ENCODE measurements at places on chromosomes 13 and 19.

DNA sequence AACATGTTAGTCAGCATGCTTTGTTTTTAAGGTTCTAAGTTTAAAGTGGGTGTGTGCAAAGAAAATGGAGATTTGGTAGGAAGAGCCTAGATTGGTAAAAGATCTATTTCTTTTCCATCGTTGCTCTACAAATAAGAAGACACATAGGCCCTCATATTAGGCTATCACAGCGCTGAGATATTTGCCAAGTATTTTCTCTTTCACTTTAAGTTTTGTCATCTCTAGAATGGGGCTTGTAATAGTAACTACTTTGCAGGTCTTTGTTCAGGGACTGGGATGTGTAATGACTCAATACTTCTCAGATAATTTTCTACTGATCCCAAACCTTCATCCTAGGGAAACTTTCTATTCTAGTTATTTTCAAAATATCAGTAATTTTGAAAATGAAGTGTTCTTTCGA is 917.7 kb upstream of the SLC10A2 start:
- no peak for DNase-seq

- DNase-seq: no peak
Observed at GRCh38 chr19:40778706-40779284, 748 bp downstream of the RAB4B start.

GRCh38 chr13:59890054-59890453 is 273.7 kb downstream of the DIAPH3 start:
- DNase-seq: no peak

GRCh38 chr19:30646806-30647205 is 274.6 kb downstream of the ZNF536 start:
- no peak for DNase-seq

DNA sequence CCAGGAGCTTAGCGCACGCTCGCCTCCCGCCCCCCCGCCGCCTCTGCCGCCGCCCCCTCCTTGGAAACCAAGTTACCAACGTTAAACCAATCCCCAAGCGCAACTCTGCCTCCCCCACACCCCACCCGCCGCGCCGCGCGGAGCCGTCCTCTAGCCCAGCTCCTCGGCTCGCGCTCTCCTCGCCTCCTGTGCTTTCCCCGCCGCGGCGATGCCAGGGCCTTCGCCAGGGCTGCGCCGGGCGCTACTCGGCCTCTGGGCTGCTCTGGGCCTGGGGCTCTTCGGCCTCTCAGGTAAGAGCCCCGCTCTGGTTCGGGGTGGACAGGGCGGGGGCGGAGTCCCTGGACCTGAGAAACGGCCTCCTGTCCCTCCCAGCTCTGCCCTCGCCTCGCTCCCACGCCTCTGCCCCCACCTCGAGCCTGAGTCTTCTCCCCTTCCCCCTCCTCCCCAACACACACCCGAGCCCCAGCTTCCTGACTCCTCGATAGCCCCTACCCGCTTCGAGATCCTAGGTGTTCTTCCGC is at the start of gene ICAM5:
ICAM5 (plus strand) TSS at position 117 of the 521 bp plus-strand sequence; CDS start at position 209, 92 bp downstream.
- peak; percentile 41 for DNase-seq

GRCh38 chr19:11096210-11096841 is 7.1 kb downstream of the LDLR start:
- peak; percentile 53 for DNase-seq

GRCh38 chr19:42295831-42296525 is 6.0 kb upstream of the PRR19 start:
- DNase-seq: peak; percentile 90

DNA sequence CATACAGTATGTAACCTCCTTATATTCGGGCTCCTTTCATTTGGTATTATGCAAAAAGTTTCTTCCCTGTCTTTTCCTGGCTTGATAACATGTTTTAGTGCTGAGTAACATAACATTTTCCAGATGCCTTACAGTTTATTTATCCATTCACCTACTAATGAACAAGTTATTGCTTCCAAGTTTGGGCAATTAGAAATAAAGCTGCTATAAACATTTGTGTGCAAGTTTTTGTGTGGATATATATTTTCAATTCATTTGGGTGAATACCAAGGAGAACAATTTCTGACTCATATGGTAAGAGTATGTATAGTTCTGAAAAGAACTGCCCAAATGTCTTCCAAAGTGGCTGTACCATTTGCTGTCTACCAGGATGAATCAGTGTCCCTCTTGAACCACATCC is 360.9 kb downstream of the PCDH17 start:
- DNase-seq: no peak

GRCh38 chr13:99308471-99309087 is 1.4 kb upstream of the GPR183 start:
- DNase-seq: no peak

DNA sequence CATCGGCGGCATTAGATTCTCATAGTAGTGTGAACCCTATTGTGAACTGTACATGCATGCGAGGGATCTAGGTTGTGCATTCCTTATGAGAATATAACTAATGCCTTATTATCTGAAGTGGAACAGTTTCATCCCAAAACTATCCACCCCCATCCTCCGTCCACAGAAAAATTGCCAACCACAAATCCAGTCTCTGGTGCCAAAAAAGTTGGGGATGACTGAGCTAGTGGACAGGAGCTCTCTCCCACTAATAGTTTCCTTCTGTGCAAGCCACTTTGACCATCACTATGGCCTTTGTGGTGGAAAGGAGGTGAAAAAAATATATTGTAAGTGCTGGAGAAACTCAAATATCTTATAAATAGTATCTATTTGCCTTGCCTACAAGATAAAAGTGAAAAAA is 857.8 kb downstream of the DIAPH3 start:
- DNase-seq: no peak

- no peak for DNase-seq
Observed at GRCh38 chr13:101718496-101718895, 266.0 kb downstream of the ITGBL1 start.

GRCh38 chr13:98203646-98204326 is 26.7 kb upstream of the RNF113B start:
- DNase-seq: no peak

DNA sequence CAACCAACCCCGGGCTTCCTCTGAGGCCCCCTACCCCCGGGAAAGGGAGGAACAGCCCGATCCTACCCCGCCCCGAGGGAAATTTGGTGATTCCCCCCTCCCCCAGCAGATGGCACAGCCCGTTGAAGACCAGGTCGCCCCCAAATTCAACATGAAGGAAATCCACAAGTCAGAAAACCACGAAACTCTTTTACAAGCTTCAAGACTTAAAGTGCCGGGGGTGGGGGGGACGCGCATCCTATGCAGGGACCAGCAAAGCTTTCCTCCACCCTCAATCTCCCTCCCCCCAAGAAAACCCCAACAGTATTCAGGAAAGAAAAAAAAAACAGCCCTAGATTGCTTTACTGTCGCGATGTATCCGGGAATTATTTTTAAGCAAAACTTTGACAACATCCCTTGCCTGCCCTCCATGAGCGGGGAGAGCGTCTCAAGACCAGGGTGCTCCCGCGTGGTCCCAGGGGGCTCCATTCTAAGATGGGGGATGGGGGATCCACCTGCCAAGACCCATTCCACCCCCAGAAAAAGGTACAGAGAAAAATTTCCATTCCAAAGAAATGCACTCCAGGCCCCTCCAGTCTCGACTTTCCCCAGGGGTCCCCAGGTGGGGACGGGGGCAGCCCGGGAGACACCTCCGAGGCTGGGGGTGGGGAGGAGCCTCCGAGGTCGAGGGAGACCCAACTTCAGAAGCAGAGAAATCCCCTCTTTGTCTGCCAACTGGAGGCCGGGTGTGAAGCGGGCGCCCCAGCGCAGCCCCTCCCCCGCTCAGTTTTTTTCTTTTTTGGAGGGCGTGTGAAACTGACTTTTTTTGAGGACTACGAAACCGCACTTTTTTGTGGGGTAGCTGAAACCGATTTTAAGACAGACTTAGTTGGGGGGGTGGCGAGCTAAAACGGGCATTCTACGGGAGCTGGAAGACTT is 1.5 kb downstream of the TCF3 start:
- DNase-seq: peak; percentile 86

- DNase-seq: peak; percentile 71
Observed at GRCh38 chr19:47227352-47228167, 3.4 kb downstream of the BBC3 start.

- no peak for DNase-seq
Observed at GRCh38 chr13:32588736-32589135, 2.5 kb downstream of the PDS5B start.

- DNase-seq: no peak
Observed at GRCh38 chr19:10612499-10613119, 12.7 kb upstream of the SLC44A2 start.

GRCh38 chr19:2180881-2181632 is 17.3 kb downstream of the DOT1L start:
- no peak for DNase-seq

DNA sequence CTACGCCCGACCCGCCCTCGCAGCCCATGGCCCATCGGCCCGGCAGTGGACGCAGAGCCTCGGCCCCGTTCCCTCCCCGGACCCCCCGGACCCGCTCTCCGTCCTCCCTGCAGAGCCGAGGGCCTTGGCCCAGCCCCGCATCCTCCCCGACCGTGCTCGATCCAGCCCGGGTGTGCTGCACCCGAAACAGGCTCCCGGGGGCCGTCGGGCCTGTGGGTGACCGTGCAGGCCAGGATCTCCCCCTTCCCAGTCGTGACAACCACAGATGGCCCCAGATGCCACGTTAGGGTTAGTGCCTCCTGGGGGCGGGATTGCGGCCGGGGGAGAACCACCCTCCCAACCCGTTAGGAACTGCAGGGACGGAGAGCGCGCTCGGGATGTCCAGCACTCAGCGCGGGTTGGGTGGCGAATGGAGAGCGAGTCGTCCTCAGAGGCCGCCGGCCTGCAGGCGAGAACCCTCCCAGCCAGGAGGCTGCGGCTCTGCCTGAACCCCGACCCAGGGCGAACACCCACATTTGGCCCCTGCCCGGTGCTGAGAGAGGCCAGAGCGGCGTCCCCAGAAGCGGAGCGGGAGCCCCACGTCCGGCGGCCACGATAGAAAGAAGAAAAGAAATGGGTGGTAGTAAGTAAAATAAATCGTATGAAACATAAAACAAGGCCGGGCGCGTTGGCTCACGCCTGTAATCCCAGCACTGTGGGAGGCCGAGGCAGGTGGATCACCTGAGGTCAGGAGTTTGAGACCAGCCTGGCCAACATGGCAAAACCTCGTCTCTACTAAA is 6.7 kb upstream of the MADCAM1 start:
- no peak for DNase-seq

DNA sequence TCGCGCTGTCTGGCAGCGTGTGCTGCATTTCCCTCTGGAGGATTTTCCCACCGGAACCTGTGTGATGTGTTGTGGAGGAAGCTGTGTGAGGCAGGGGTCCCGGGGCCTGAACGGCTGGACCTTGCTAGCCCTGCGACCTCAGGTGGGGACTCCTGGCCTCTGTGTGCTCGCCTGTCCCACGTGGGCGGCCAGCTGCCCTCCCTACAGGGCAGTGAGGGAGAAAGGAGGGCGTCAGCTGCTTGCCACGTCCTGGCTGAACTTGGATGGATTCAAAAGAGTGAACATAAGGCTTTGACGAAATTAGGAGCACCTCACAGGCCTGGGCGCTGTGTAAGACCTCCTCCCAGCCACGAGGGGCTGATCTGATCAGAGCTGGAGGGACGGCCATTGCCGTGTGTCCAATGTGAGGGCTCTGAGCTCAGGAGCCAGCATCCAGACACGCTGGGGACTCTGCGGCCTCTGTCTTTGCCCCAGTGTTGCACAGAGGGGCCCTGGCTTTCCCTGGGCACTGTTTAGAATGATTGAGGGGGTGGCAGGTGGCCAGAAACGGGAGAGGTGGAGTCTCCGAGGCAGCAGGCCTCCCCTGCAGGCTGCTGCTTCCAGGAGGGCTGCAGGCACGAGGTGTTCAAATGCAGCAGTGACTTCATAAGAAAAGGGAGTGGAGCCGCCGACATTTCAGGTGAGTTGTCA is 13.0 kb downstream of the TFDP1 start:
- no peak for DNase-seq

- peak; percentile 93 for DNase-seq
Observed at GRCh38 chr19:48933382-48933932, at the start of gene DHDH. DHDH (plus strand) TSS chr19:48933699; CDS start chr19:48933722, 23 bp downstream.

DNA sequence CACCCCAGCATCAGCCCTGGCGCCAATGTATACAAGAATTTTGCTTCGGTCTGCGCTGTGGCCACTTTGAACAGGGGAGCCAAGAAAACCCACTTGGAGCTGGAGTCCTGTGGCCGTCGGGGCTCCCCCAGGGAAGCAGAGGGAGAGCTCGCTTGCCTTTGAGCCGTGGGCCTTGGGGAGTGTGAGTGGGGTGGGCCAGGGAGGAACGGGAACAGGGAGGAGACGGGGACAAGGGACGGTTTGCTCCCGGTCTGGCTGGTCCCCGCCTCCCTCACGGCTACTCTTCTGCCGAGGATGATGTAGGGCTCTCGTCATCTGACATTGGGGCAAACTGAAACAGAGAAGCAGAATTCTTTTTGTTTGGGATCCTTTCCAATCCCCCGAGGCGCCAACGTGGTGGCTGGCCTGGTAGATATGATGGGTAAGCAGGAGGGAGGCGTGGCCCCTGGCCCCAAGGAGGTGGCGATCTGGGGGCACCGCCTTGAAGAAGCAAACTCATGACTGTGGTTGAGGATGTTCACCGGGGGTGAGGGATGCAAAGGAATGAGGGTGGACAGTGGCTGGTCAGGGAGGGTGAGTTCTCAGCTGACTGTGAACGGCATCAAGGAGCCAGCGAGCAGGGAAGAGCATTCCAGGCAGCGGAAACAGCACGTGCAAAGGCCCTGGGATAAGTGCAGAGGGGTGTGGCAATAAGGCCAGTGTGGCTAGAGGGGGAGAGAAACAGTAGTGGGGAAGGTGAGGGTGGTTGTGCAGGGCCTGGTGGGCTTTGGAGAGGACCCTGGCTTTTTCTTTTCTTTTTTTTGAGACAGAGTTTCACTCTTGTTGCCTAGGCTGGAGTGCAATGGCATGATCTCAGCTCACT is 10.9 kb upstream of the SPC24 start:
- DNase-seq: no peak

GRCh38 chr13:61765181-61765742 is 349.6 kb upstream of the PCDH20 start:
- no peak for DNase-seq

- DNase-seq: no peak
Observed at GRCh38 chr13:37701972-37702371, 103.4 kb upstream of the POSTN start.

DNA sequence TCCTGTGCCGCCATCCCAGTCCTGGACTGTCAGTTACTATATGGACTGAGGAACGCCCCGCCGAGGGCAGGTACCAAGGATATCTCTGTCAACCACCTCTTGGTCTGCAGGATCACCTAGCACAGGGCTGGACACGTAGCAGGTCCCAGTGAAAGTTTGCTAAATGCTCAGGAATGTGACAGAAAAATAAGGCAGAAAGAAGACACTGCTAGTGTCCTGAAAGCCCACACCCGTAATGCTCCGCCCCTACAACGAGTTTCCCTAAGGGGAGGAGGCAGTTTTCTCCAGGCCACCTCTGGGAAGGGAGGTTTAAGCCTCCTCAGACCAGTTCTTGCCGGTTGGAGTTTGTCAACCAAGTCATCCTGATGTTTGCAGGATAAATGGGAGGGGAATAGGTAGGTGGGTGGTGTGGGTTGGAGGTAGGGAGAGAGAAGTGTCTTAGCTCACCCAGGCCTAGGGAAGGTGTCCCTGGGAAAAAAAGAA is 1.7 kb upstream of the SERTAD3 start:
- DNase-seq: no peak

DNA sequence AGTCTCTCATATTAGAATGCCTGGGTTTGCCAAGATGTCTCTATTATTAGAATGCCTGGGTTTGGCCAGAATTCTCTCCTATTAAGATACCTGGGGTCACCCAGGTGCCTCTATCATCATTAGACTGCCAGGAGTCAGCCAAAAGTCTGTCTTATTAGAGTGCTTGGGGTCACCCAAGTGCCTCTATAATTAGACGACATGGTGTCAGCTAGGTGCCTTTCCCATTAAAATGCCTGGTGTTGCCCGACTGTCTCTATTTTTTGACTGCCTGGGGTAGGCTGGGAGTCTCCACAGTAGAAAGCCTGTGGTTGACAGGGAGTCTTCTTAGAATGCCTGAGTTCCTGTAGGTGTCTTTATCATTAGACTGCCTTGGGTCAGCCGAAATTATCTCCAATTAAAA is 1536.6 kb downstream of the UQCRFS1 start:
- DNase-seq: no peak

All from CD4-positive, alpha-beta T cell treated with Interleukin-10 for 1 hour (primary cell).